GM12891 (cell line): ENCODE measurements at places on chromosomes 7 and 10.

DNA sequence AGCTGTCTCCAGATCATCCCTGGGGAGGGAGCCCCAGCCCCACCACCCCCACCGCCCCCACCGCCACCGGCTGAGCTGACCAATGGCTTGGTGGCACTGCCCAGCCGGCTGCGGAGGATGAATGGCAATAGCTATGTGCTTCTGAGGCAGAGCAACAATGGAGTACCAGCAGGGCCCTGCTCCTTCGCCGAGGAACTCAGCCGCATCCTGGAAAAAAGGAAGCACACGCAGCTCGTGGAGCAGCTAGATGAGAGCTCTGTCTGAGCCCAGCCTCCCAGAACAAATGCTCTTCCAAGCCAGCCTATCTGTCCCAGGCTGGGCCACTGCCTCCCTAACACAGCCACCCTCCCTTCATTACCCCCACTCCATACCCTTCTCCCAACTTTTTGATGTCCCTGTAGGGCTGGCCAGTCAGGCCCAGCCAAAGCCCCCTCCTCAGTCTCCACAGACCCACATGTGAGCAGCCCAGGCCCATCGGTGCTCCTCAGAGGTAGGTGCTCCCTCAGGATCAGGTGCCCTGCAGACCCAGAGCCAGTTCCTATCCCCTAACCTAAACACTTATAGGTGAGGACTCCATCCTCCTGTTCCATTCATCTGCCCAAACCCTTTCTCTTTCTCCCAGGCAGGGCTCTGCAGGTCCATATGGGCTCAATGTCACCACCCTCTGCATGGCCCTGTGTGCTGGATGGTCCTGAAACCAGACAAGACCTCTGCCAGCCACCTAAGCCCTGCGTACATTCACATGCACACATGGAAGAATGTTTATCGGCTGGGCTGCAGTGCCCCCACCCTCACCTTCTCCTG is 3.2 kb downstream of the MRPL43 start:
- no peak for DNase-seq

- no peak for DNase-seq
Observed at GRCh38 chr7:37100735-37101331, 347.8 kb downstream of the ELMO1 start.

- DNase-seq, result no peak
Observed at GRCh38 chr7:13702251-13702650, 287.2 kb downstream of the ETV1 start.

DNA sequence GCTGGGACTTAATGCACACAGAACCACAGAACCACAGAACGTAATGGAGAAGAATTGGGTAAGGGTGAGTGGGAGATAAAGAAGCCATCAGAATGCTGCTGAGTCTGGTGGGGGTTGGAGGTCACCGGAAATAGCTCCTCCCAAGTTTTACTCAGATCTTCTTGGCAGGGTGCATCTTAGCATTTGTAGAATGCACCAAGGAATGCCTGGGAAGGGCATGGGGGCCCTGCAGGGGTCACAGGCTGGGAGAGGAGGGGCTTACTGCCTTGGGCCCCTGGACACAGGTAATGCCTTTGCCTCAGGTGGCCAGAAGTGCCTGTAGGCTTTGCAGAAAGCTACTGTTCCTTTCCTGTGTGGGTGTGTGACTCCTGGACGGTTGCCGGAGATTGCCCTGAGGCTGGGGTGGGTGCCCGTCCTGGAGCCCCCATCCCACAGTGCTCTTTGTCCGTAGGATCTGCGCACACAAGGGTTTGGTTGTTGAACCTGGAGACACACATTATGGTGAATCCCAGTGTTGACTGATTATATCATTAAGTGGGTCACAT is 55.1 kb downstream of the MGMT start:
- no peak for DNase-seq

DNA sequence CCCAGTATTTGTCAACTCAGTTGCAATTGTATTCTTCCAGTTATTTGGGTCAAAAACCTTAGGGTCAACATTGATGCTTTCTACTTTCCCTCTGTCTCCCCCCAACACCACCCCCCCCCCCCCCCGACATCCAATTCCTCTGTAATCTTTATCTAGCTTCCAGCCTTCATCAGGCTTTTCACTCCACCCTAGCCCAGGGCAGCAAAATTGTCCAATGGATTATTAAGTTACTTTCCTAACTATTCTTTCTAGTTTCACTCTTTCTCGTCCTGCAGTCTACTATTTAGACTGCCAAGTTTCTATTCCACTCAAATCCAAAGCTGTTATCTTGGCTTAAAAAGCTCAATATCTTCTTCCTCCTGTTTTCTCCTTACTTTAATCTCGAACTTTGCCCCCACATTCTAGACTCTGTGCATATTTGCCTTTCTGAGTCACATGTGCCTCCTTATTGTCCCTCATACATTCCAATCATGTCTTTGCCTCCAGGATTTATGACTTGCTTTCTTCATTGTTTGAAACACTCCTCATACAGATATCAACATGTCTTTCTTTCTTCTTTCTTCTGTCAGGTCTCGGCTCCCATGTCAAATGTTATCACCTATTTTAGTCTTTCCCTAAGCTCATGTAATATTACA is 196.6 kb upstream of the TMEM196 start:
- no peak for DNase-seq

DNA sequence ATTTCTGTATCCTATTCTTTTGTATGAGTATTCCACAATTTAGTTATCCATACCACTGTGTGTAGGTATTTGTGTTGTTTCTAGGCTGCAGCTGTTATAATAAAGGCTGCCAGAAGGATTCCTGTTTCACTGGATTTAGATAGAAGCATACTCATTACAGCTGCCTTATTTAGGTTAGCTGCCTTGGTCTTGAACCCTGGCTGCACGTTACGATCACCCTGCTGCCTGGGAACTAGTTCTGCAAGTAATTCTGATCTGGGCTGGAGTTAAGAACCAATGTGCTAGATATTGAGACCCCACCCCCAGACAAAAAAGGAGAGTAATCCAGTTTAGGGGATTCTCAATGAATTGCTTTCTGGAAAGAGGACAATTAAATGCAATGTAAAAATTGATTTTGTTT is 43.1 kb downstream of the CCDC71L start:
- no peak for DNase-seq

- DNase-seq, result no peak
Observed at GRCh38 chr10:78868861-78869260, 199.9 kb upstream of the ZMIZ1 start.

GRCh38 chr10:6203331-6204062 is 765 bp downstream of the PFKFB3 start:
- peak; percentile 83 for DNase-seq

DNA sequence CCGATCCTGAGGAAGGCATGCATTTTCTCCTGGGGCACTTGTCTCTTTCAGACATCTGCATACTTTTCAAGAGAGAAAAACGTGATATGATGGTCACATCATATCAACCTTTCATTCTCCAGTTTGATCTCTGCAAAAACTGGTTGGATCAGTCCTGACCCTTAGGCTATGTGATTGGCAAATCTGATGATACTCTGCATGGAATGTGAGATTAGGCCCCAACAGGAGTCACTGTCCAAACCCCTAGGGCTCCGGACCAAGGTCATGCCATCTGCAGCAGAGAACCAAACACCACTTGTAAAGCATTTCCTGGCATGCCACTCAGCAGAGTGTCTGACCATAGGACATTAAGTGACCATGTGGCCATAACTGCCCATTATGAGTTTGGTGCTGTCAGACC is 8.6 kb downstream of the GCK start:
- DNase-seq, result no peak

- no peak for DNase-seq
Observed at GRCh38 chr10:21556527-21556926, 22.5 kb downstream of the MLLT10 start.

GRCh38 chr10:53646525-53646924 is 873.9 kb upstream of the MBL2 start:
- no peak for DNase-seq

- DNase-seq, result no peak
Observed at GRCh38 chr7:22295402-22296264, 61.3 kb downstream of the RAPGEF5 start.

DNA sequence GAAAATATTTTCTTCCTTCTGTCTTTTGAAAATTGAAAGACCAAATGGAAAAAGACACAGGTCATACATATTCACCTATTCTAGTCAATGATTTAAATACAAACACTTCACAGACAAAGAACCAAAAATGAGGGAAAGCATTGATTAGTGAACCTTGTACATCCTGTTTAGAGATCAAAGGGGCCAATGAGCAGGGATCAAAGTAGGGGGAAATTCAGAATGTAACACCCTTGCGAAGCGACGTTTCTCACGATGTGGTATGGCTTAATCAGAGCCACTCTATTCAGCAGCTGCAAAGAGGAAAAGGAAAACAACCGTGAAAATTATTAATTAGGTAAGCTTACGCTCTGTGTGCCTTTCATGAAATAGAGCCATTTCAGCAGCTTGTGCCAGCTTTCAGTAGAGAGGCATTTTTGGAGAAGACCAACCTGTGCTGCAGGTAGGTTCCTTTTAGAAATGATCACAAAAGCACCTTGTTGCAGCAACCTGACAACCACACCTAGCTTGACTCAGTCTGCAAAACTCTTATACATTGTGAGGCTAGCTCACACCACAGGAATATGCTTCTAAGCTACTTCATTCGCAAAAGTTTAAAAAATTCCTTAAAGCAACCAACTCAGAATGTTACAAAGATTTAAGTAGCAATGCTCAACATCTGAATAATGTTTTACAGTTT is 78.0 kb downstream of the DKK1 start:
- DNase-seq, result no peak

DNA sequence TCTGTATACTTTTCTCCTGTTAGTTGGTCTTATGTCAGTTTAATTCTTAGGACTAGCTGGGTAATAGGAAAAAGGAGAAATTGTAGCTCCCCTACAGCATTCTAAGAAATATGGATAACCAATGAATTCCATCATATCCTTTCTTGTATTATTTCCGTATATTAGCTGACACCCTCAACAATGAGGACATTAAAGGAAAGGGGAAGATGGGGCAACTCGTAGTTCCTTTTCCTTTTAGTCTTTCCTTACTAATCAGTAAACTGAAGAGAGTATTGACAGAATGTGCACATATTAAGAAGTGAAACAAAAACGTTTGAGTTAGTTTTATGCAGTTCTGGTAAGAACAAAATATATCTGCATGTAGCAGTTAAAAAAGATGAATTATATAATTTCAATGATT is 35.1 kb upstream of the C10orf67 start:
- no peak for DNase-seq

- DNase-seq, result no peak
Observed at GRCh38 chr7:36728143-36728542, 3.8 kb upstream of the AOAH start.

DNA sequence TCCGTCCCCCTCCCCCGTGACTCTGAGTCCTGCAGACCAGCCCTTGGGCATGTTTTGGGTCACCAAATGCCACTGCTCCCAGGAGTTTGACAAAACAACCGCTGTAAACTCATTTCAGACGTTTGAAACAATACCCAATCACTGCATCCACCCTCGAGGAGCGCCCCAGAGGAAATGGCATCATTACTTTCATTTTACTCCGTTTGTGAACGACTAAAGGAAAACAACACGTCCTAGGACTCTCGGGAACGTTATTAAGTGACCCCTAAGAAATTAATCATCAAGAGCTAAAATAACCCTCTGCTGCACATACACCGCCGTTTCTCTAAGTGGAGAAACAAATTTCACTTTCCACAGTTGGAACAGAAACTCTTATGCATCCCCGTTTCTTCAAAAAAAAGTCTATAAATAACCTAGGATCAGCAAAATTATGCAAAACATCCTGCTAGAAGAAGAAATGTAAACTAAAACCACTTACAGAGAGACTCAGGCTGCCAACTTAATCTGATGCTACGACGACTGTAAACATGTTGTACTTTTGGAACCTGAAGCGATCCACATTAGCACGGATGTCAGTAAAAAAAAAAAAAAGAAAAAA is 109.9 kb upstream of the EFCAB10 start:
- no peak for DNase-seq

DNA sequence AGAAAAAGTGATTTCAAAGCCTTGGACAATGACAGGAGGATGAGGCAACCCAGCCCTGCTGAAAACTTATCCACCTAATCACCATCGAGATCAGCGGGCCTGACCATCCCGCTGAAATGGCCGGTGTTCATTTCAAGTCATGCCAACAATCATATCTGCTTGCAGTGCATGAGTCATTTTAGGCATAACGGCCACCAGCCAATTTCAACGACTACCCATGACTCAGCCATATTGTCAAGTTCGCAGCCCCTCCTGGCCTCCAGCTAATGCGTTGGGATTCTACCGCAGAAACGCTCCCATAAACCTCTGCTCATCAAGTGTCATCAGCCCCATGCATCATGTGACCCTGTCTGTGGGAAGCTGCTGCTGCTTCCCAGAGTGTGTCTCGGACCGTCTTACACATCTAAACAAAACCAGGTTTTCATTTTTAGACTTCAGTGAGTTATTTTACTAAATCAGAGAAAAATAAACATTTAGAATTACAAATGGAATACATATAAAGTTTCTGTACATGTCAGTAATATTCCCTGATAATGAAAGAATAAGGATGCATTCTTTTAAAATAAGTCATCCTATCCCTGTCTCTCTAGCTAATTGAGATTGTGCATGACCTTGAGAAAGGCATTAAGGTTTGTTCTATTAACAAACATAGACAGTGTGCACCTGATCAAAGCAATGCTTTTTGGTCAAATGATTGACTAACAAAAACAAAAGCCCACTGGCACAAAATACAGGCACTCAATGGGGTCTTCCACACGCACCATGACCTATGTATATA is 188.9 kb downstream of the ADAM12 start:
- DNase-seq, result no peak

- DNase-seq, result no peak
Observed at GRCh38 chr7:50393547-50394252, 56.5 kb downstream of the FIGNL1 start.

GRCh38 chr10:112628951-112629609 is 182.1 kb downstream of the VTI1A start:
- DNase-seq, result no peak

DNA sequence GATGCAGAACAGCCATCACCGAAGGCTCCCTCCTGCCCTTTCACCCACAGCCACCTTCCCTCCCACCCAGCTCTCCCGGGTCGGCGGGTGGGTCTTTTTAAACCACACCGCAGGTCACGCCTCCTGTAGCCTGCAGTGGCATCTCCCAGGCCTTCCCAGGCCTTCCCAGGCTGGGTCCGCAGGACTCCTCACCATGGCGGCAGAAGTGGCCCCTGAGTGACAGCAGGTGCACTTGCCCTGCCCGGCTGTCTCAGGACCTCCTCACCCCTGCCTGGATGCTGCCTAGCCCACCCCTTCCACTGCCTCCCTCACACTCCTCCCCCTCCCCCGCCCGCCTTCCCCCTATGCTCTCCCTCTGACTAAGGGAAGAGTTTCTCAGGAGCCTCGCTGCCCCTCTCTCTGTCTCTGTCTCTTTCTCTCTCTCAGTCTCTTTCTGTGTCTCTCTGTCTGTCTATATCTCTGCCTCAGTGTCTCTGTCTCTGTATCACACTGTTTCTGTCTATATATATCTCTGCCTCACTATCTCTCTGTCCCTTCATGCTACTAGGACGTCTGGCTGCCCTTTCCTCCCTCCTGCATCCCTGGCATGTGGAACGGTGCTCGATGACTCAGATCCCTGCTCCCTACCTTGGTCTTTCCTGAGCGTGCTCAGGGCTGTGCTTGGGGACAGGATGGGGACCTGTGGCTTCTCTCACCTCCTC is 57.5 kb downstream of the GLRX3 start:
- DNase-seq, result no peak
